HT-29 (cell line): ENCODE measurements at places on chromosomes 6 and 20. TPM values are rescaled to one million over a fixed set of nuclear protein-coding genes. Genes with fewer than 3 reads are reported as not detected.
A peak's percentile ranks its signal among the peaks of the same experiment; 100 is the strongest.

The GGT7 gene
- 2.0 and 2.4 TPM in 2 replicates for total RNA-seq

The STMND1 gene
- not detected in 2 replicates for total RNA-seq

The KHDC1 gene
- total RNA-seq, result not detected in 2 replicates

The PTK7 gene
- 48.0 and 56.3 TPM in 2 replicates for total RNA-seq

The EEF1A1 gene
- total RNA-seq, result 7,514 and 7,960 TPM in 2 replicates

The ETV7 gene
- total RNA-seq, result 0.34 and 1.3 TPM in 2 replicates

The HLA-DOA gene
- 0.03 and 0.23 TPM in 2 replicates for total RNA-seq

The TAAR8 gene
- total RNA-seq, result not detected in 2 replicates

DNA sequence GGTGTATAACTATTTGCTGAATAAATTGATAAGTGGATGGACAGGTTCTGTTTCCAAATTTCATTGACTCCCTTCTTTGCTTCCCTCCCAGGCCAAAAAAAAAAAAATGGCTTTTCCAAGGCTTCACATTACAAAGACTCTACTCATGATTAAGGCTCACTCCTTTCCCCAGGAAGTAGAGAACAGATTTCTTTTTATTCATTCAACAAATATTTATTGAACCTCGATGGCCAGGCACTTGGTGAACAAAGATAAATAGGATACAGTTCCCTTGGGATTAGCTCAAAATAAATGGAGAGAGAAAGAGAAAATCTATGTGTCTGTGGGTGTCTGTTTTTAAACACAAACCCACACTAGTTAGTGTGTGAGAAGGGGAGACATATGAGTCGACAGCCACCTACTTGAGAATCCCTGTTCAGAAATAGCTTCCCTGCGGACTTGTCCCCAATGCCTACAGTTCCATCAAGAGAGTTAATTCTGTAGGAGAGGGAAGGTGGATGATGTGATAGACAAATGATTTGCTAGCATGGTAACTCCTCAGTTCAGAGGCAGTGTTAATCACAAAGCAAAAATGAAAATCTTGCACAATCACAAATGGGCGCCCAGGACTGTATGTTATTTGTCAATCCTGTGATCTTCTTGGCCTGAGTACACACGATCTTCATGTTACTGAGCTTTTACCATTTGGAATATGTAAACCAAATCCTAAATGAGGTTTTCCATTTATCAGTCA lies 20.3 kb downstream of the TRAF3IP2 start:
- DNase-seq, result no peak

DNA sequence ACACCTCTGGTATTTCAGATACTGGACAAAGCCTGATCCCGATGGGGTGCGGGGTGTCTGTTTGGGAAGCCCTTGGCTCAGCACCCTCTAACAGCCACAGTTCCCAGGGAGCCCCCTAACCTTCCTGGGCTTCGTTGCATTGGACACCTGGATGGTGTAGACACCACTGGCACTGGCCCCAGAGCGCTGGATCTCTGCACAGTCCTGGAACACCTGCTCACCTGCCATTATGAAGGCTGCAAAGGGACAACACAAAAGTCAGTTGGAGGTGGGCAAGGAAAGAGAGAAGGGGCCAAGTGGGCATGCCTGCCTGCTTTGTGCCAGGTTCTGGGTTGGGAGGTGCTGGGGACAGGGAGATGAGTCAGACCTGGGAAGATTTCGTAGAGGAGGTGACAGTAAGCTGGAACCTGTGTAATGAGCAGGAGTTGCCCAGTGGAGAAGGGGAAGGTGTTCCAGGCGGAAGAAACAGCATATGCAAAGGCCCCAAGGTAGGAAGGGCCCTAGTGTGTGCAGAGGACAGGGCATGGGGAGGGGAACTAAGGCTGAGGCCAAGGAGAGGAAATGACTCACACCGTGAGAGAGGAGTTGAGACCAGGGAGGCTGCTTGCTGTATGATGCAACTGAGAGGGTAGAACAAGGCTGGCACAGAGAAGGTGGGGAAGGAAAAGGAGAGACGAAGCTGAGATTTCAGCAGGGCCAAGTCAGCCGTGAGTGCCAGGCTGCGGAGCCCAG lies 34.9 kb downstream of the ANGPT4 start:
- no peak for DNase-seq

- no peak for DNase-seq
These were observed 69.7 kb downstream of the ANKS1A start for GRCh38 chr6:34958734-34959133.

DNA sequence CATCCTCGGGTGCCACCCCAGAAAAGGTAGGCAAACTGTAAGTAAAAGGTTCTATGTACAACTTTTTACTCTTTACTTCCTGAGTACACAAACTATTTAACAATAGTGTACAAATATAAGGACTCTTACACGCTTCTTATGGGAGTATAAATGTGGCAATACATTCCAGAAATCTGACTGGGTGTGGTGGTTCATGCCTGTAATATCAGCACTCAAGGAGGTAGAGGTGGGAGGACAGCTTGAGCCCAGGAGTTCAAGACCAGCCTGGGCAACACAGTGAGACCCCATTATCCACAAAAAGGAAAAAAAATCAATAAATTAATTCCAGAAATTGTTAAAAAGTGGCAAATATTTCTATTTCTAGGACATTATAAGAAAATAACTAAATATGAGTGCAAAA lies 48.9 kb downstream of the PIGU start:
- peak; percentile 24 for DNase-seq

GRCh38 chr6:115363379-115363778 lies 697.3 kb downstream of the FRK start:
- no peak for DNase-seq

GRCh38 chr6:53484476-53485280 lies 60.2 kb downstream of the GCLC start:
- peak; percentile 90 for DNase-seq

GRCh38 chr20:17786221-17786718 lies 86.5 kb downstream of the BANF2 start:
- DNase-seq, result no peak

- no peak for DNase-seq
These were observed 27.4 kb upstream of the CCN2 start for GRCh38 chr6:131978522-131978921.

- no peak for DNase-seq
These were observed 12.8 kb upstream of the ZNF831 start for GRCh38 chr20:59150821-59151251.

- no peak for DNase-seq
These were observed 34.0 kb downstream of the TRERF1 start for GRCh38 chr6:42417641-42418112.

DNA sequence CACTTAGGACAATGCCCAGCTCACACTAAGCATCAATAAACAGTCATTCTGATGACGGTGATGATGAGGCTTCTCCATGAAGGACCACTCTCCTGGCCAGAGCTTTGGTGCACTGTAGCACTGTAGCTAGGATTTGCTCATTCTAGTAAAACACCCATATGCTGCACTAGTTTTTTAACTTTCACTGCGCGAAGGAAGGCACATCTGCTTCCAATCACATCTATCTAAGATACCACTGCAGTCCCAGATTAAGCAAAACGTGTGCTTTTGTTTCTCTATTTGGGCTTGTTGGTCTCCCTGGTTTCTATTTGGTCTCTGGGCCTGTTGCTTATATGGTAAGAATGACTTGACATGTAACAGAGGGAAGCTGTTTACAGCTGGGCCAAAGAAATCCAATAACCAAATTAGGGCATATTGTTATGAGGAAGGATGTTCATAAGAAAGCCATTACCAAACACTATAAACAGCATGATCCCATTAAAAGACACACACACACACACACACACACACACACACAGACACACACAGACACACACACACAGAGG lies 62.4 kb downstream of the FAM229B start:
- no peak for DNase-seq

DNA sequence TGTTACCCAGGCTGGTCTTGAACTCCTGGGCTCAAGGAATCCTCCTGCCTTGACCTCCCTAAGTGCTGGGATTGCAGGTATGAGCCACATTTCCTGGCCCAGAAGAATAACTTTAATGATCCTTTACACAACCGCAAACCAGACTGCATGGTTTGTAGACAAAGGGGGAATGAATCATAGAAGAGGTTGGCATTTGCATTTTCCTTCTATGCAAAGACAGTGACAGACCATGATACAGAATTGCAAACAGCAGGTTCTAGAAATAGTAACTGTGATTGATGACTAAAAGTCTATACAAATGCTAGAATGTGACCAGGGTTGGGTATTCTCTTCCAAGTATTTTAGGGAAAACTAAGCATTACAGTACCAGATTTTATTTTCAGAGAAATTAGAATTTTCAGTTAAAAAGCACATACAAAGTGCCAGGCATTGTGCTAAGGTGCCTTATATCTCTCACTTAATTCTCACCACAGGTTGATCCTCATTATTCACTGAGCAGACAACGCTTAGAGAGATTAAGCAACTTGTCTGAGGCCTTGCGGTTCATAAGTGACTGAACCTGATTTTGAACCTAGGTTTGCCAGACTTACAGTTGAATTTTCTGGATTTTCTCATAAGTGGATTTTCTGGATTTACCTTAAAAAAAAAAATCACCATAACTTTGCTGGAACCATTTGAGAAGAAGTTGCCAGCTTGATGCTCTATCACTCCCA lies 146.6 kb downstream of the ZFAND3 start:
- DNase-seq, result no peak

GRCh38 chr6:92114091-92114675 lies 1305.2 kb downstream of the EPHA7 start:
- DNase-seq, result no peak

DNA sequence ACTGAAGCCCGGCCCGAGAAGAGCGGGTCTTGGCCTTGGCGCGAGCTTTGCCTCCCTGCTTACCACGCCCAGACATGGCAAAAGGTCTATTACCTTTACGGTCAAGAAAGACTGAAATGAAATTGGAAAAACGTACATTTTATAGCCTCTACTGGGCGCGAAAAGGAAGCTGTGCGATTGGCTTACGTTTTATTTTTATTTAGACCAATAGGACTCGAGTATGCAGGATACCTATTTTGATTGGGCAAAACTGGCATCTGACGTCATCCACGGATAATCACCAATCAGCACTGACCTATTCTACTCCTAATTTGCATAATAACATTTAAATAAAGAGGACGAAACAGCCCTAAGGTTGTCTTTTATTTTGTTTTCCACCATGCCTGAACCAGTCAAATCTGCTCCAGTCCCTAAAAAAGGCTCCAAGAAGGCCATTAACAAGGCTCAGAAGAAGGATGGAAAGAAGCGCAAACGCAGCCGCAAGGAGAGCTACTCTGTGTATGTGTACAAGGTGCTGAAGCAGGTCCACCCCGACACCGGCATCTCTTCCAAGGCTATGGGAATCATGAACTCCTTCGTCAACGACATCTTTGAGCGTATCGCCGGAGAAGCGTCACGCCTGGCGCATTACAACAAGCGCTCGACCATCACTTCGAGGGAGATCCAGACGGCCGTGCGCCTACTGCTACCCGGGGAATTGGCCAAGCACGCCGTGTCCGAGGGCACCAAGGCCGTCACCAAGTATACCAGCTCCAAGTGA lies 97.4 kb downstream of the OR2B2 start:
- peak; percentile 95 for DNase-seq

DNA sequence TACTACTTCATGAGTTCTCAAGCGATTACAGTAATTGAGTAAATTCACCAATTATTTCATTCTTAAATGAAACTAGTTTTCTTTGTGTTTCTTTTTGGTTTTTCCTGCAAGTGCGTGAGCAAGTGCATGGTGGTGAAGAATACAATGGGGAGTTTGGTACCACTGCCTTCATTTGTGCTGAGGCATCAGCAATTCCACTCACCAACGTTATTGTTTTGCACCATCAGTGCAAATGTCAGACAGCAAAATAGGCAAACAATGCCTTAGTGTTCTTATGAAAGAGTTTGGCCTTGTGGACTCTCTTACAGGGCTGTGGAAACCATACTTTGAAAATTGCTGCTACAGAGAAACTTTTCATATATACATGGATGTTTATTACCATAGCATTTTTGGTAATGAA lies 8.2 kb downstream of the CDH26 start:
- DNase-seq, result no peak

GRCh38 chr6:148932731-148933130 lies 185.9 kb downstream of the UST start:
- no peak for DNase-seq

GRCh38 chr6:108778421-108779186 lies 69.6 kb upstream of the ARMC2 start:
- no peak for DNase-seq
